ENCODE measurements at places on chromosomes 7 and 10.
A peak's percentile ranks its signal among the peaks of the same experiment; 100 is the strongest.

GRCh38 chr7:26668821-26669220, 195.6 kb downstream of the SKAP2 start:
- H3K27me3 ChIP-seq: no peaks in the 10 kb centered on the region
- peak; percentile 19 for DNase-seq
- H3K27ac ChIP-seq: no peak overlapping the region
- H3K4me3 ChIP-seq: no peak overlapping the region
- H3K36me3 ChIP-seq: no peaks in the 10 kb centered on the region

DNA sequence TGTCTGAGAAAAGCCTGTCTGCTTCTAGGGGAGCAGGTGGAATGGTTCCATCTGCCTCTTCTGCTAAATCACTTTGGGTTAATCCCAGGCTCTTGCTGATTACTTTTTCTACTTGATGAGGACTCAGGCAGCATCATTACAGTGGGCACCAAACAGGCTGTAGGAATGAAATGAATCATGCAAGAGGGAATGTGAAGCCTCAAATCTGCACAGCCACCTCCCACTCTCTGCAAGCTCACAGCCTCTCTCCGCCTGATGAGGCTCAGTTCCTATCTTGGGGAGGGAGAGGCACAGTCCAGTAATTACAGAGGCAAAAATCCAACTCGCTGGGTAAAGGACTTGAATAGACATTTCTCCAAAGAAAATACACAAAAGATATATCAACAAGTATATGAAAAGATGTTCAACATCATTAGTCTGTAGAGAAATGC, 34.0 kb downstream of the HSPA12A start:
- no peak overlapping the region for H3K4me3 ChIP-seq
- H3K4me1 ChIP-seq: no peaks in the 10 kb centered on the region
- H3K36me3 ChIP-seq: no peaks in the 10 kb centered on the region
- no peak for DNase-seq

DNA sequence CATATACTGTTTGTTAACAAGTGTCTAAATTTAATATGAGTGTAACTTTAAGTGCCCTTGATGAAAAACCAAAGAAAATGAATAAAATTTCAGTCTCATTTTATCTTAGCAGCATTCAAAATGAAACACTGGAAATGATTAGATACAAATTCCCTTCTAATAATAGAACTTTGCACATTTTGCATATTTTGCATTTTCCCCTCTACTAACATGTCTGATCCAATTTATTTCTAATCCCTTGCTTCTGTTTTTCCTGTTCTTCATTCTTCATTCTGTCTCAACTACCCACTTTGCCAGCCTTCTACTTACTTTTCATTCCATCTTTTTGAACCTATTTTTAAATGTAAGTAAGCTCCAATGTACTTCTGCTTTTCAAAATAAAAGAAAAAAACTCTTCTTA, 42.7 kb upstream of the SEMA3D start:
- no peaks in the 10 kb centered on the region for H3K27me3 ChIP-seq
- no peak overlapping the region for H3K27ac ChIP-seq
- no peak for DNase-seq
- H3K4me3 ChIP-seq: no peak overlapping the region

GRCh38 chr10:19904202-19904661, 88.0 kb downstream of the PLXDC2 start:
- no peaks in the 10 kb centered on the region for H3K36me3 ChIP-seq
- no peak overlapping the region for H3K27ac ChIP-seq
- H3K4me3 ChIP-seq: no peak overlapping the region
- DNase-seq: no peak
- peaks cover 7% of the 10 kb centered on the region for H3K4me1 ChIP-seq

DNA sequence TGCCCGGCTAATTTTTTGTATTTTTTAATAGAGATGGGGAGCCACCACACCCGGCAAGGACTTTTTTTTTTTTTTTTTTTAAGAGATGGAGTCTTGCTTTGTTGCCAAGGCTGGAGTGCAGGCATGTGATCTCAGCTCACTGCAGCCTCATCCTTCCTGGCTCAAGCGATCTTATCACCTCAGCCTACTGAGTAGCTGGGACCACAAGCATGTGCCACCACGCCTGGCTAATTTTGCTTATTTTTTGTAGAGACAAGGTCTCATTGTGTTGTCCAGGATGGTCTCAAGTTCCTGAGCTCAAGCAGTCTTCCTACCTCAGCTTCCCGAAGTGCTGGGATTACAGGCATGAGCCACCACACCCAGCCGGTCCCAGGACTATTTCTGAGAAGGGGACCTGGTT, 9.3 kb upstream of the MCU start:
- no peak overlapping the region for H3K27ac ChIP-seq
- no peak for DNase-seq
- no peaks in the 10 kb centered on the region for H3K27me3 ChIP-seq
- no peaks in the 10 kb centered on the region for H3K36me3 ChIP-seq

All from PC-3 (cell line).